ENCODE measurements at places on chromosomes 6 and 20. TPM values are rescaled to one million over a fixed set of nuclear protein-coding genes. Genes with fewer than 3 reads are reported as not detected.

The CALHM4 gene
- total RNA-seq = not detected

The CDSN gene
- total RNA-seq = under 0.01 TPM

The GATA5 gene
- total RNA-seq = not detected

The CALHM5 gene
- total RNA-seq = 8.7 TPM

The EGFL8 gene
- 0.57 TPM for total RNA-seq

The PRKN gene
- 1.1 TPM for total RNA-seq

The OR2B6 gene
- not detected for total RNA-seq

The SEL1L2 gene
- not detected for total RNA-seq

The HNF4A gene
- not detected for total RNA-seq

The HSPA1L gene
- 1.7 TPM for total RNA-seq

The CNR1 gene
- total RNA-seq = not detected

The NRSN1 gene
- not detected for total RNA-seq

The PRRT1 gene
- 0.18 TPM for total RNA-seq

The PCMTD2 gene
- 37.7 TPM for total RNA-seq

The CNBD2 gene
- 1.6 TPM for total RNA-seq

The LGSN gene
- under 0.01 TPM for total RNA-seq

The SLC35F1 gene
- under 0.01 TPM for total RNA-seq

The SLC17A3 gene
- not detected for total RNA-seq

The TP53INP2 gene
- 2.2 TPM for total RNA-seq

The C20orf202 gene
- total RNA-seq = not detected

The FAM217B gene
- 2.6 TPM for total RNA-seq

The MMP24 gene
- 0.14 TPM for total RNA-seq

The TMEM239 gene
- total RNA-seq = not detected

The MTFR2 gene
- 0.83 TPM for total RNA-seq

The ELOVL2 gene
- 3.9 TPM for total RNA-seq
